Activated naive CD8-positive, alpha-beta T cell treated with anti-CD3 and anti-CD28 coated beads, Interleukin-2, amount 50 U/mL, for 24 hours (primary cell): ENCODE measurements at places on chromosomes 2 and 18.

DNA sequence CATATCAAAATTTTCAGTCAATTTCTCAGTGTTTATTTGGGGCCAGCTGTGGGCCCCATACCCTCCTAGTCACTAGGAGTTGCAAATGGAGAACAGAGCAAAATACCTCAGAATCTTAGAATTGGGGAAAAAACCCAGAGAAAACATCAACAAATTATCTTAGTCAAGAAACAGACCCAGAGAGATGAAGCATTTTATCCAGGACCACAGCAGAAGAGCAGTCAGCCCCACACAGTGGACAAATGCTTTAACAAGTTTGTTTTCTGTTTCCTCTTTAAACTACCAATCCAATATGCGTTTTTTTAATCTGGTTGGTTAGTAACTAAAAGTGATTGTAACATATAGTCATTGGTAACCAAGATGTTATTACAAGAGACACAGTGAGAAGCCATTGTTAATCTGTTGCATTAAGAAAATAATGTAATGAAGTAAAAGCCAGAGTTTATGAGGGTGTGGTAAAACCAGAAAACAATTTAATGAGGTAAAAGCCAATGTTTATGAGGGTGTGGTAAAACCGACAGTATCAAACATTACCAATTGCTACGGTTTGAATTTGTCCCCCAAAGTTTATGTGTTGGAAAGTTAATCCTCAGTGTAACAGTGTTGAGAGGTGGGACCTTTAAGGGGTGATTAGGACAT, 60.7 kb upstream of the COX7A2L start:
- no peak for DNase-seq
- no peaks in the 10 kb centered on the region for H3K36me3 ChIP-seq
- H3K4me1 ChIP-seq = peaks cover 33% of the 10 kb centered on the region
- peaks cover 14% of the 10 kb centered on the region for H3K27me3 ChIP-seq
- H3K27ac ChIP-seq = no peak overlapping the region
- no peak overlapping the region for H3K4me3 ChIP-seq

DNA sequence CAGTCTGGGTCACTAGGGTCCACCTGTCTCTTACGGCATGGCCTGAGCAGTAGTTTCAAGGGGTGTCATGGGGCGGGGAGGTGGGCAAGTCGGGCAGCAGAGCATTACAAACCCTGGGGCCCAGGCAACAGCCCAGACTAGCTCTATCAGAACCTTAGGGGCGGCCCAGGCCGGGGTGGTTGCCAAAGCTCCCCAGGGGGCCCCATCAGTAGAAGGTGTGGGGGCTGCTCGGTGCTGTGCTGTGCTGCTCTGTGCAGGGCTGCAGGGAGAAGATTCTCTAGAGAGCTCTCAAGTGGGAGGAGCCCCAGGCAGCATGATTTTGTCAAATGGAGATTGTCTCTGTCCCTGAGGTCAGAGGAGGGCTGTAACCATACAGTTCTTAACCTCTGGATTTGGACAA, 36.4 kb upstream of the SLC14A1 start:
- peaks cover 8% of the 10 kb centered on the region for H3K27me3 ChIP-seq
- DNase-seq = peak; percentile 38
- peak overlapping the region; percentile 83 for H3K27ac ChIP-seq
- peaks cover 72% of the 10 kb centered on the region for H3K4me1 ChIP-seq

DNA sequence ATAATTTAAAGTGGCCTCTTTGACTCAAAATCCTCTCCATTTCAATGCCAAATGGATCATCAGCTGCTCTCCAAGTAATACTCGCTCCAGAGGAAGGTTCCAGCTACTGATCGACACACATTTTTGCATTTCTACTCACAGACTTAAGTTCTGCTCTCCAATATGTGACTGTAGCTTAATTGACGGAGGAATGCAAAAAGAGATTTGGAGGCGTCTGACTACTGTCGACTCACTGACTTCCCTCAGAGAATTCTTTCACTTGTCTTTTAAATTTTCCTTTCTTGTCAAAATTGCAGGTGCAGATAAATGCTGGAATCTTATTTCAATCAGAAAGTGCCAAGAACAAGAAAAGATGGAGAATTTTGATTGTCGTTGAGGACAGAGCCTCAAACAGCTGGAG, 84.1 kb upstream of the PAPOLG start:
- H3K4me1 ChIP-seq = peaks cover 3% of the 10 kb centered on the region
- no peak for DNase-seq
- H3K27ac ChIP-seq = no peak overlapping the region
- H3K27me3 ChIP-seq = no peaks in the 10 kb centered on the region
- H3K36me3 ChIP-seq = no peaks in the 10 kb centered on the region

- peaks cover 3% of the 10 kb centered on the region for H3K4me1 ChIP-seq
- DNase-seq = no peak
- H3K27ac ChIP-seq = no peak overlapping the region
Measured at GRCh38 chr2:55986700-55987440, 63.3 kb upstream of the EFEMP1 start.

- no peaks in the 10 kb centered on the region for H3K27me3 ChIP-seq
- H3K4me3 ChIP-seq = no peak overlapping the region
- DNase-seq = peak; percentile 27
- no peak overlapping the region for H3K27ac ChIP-seq
- H3K4me1 ChIP-seq = peaks cover 6% of the 10 kb centered on the region
- peaks cover 20% of the 10 kb centered on the region for H3K36me3 ChIP-seq
Measured at GRCh38 chr2:233165895-233166661, 85.4 kb upstream of the ATG16L1 start.

GRCh38 chr2:131519466-131519865, 8.2 kb upstream of the CCDC74A start:
- no peaks in the 10 kb centered on the region for H3K27me3 ChIP-seq
- no peak for DNase-seq
- H3K4me1 ChIP-seq = peaks cover 2% of the 10 kb centered on the region
- no peak overlapping the region for H3K4me3 ChIP-seq
- H3K36me3 ChIP-seq = peaks cover 6% of the 10 kb centered on the region
- H3K27ac ChIP-seq = no peak overlapping the region

GRCh38 chr2:207807516-207807915, 37.8 kb upstream of the FZD5 start:
- no peak overlapping the region for H3K4me3 ChIP-seq
- no peaks in the 10 kb centered on the region for H3K36me3 ChIP-seq
- H3K27ac ChIP-seq = no peak overlapping the region
- peaks cover 5% of the 10 kb centered on the region for H3K27me3 ChIP-seq
- peaks cover 4% of the 10 kb centered on the region for H3K4me1 ChIP-seq
- no peak for DNase-seq

DNA sequence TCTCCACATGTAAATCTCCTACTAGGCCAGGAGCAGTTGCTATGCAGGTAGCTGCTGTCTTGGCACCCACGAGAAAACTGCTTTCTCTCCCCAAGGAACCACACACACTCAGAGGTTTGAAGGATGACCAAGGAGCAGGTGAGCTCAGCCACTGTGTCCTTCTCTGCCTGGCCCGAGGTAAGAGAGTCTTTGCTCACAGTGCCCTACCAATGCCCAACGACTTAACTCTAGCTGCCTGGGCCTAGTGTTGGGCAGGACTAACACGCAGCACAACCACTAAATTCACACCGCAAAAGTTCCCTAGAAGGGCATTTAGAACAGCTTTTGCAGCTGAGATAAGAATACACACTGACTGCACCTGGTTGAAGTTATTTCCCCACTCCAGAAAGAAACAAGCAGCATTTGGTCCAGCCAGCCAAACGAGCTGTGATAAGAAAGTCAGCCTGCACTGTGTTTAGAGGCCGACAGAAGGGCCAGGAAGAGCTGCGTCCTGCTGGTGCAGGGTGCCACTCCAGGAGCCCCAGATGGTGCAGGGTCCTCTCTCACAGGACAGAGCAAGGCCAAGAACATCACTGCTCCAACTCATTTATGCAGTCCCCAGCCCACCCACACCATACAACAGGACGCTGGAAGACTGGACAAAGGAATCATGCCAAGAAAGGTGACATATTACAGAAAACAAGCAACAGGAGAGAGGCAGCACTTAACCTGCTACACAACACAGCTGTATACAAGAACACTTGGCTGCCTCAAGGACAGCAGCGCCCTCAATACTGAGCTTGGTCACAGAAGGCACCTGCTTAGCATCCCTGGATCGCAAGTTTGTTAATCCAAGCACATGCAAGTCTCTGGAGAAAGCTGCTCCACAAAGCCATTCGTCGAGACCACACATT, 12.5 kb downstream of the HDLBP start:
- H3K36me3 ChIP-seq = peaks cover 10% of the 10 kb centered on the region
- H3K27ac ChIP-seq = peak overlapping the region; percentile 3
- H3K27me3 ChIP-seq = no peaks in the 10 kb centered on the region
- peaks cover 61% of the 10 kb centered on the region for H3K4me1 ChIP-seq

- H3K27ac ChIP-seq = no peak overlapping the region
- no peaks in the 10 kb centered on the region for H3K36me3 ChIP-seq
- peaks cover 8% of the 10 kb centered on the region for H3K4me1 ChIP-seq
- DNase-seq = no peak
Measured at GRCh38 chr18:76982038-76982437, 150.5 kb downstream of the MBP start.

DNA sequence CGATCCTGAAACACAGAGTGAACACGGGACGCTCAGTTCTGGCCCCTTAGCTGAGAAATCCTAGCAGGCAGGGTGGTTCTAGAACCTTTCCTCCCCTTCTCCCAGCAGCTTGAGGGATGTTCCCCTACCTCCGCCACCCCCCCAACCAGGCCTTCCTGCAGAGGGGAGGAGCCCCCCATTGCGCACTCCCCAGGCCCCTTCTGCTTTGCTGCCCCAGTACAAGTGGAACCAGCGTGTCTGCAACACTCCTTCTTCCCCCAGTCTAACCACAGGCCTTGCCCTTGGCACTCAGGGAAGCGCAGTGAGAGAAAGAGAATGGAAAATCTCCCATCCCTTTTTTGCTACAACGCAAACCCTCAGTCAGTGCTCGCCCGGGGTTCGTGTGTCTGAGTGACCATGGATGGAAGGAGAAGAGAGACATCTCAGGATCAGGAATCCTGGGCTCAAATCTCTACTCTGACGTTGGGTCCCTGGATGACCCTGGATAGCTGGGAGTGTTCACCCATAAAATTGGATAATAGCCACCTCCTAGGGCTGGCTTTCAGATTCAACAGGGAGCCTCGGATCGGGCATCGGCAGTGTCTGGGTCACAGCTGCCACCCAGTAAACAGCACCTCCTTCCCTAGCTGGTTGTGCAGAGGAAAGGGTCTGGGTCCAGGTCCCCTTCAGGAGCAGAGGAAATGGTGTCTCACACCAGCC, 3.7 kb downstream of the NPPC start:
- H3K27ac ChIP-seq = no peak overlapping the region
- H3K4me1 ChIP-seq = peaks cover 5% of the 10 kb centered on the region
- peaks cover 30% of the 10 kb centered on the region for H3K27me3 ChIP-seq
- no peak for DNase-seq

DNA sequence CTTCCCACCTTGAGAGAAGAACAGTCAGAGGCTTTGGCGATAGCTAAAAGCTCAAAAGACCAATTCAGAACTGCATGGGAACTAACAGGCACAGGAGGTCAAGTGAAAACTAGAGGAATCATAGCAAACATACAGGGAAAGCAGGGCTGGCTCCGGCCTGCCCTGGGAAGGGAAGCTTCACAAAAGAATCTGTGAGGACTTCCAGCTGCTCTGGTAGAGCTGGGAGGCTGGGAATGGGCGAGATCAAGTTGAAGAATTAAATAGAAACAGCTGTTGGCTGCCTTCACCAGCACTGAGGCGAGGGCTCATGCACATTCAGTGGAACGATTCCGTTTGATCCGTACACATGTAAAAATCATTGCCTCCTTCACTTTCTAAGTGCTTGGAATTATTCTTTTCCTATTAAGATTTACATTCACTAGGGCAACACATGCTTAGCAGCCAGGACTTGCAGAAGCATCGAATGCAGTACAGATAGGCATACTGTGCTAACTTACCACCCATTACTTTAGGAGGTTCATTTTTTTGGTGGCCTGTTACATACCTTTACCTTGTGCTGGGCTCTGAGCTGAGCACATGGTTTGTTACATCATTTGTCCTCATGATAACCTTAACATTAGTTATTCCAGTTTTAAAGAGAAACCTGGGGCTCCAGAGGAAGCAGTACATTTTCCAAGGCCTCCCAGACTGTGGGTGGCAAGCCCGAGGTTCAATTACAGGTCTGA, 125.4 kb upstream of the RNF152 start:
- H3K36me3 ChIP-seq = no peaks in the 10 kb centered on the region
- peaks cover 2% of the 10 kb centered on the region for H3K27me3 ChIP-seq
- no peaks in the 10 kb centered on the region for H3K4me1 ChIP-seq
- no peak for DNase-seq
- H3K27ac ChIP-seq = no peak overlapping the region
- H3K4me3 ChIP-seq = no peak overlapping the region
